Esophagus squamous epithelium (tissue), 5 donors: ENCODE measurements at places on chromosomes 6 and 20.

DNA sequence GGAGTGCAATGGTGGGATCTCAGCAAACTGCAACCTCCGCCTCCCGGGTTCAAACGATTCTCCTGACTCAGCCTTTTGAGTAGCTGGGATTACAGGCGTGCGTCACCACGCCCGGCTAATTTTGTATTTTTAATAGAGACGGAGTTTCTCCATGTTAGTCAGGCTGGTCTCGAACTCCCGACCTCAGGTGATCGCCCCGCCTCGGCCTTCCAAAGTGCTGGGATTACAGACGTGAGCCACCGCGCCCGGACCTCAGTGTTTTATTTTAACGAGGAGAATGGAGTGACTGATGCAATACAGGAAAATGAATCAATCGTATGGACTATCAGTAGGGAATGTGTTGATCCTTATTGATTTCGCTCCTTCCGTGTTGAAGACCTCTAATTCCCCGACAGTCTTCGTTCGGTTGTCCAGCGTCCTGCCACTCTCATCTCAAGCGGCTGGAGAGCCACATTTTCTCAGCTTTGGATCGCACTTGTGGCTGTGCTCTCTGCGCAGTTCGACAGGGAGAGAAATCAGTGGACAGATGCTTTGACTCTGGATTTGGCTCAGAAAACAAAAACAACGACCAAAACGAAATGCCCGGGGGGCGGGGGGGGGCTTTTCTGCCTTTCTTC is 166.2 kb downstream of the TRIM27 start:
- no peak for DNase-seq

GRCh38 chr20:21450572-21450971 is 53.2 kb upstream of the NKX2-4 start:
- DNase-seq, result no peak

- DNase-seq, result no peak
These were observed 1675.8 kb downstream of the HACE1 start for GRCh38 chr6:103183831-103184411.

- no peak for DNase-seq
These were observed 310.0 kb upstream of the PRND start for GRCh38 chr20:4411744-4412143.

DNA sequence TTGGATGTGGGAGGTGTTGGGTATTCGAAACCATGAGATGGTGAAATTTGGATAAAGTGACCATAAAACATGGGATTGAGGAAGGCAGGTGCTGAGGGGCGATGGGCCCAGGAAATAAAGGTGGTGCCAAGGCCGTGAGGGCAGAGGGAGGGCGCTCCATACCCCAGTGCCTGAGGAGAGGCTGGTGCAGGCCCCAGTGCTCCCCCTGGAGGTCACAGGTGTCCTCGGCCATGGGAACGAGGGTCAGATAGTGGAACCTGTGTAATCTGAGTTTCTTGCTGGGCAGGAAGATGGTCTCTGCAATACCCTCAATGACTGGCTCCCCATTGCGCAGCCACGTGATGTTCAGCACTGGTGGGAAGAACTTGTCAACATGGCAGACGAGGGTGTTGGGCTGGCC is 16.2 kb downstream of the HLA-DPB1 start:
- DNase-seq, result no peak

DNA sequence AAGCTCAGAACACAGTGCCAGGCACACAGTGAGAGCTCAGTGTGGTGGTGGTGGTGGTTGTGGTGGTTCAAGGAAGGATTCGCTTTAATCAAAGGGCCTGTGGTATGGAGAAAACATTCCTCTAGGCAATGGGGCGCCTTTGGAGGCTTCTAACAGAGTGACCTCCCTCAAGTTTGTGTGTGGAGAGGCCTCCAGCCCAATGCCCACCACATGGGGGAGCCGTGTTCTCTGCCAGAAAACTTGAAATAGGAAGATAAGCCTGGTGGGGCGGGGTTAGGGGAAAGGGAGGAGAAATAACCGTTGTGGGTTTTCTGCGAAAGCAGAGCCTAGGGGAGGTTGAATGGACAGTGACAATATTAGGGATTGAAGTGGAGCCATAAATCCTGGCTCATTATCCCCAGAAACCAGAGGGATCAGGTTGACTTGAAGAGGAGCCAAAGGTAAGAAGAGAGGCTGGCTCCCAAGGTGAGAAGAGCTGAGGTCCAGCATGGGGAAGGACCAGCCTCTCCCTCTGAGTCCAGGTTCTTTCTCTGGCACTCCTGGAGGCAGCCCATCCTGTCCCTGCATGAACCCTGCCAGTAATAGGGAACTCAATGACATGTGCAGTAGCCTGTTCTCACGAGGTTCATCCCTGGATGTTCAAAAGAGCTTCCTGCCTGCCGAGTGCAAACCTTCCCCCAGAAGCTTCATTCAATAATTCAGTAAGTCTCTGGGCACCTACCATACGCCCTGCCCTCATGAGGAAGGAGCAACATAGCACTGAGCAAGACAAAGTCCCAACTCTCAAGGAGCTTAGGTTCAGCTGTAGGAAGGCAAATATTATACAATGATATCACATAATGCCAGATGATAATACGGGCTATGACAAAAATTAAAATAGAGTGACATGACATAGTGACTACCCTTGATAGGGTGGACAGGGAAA is 51.4 kb downstream of the TGM2 start:
- DNase-seq, result no peak

DNA sequence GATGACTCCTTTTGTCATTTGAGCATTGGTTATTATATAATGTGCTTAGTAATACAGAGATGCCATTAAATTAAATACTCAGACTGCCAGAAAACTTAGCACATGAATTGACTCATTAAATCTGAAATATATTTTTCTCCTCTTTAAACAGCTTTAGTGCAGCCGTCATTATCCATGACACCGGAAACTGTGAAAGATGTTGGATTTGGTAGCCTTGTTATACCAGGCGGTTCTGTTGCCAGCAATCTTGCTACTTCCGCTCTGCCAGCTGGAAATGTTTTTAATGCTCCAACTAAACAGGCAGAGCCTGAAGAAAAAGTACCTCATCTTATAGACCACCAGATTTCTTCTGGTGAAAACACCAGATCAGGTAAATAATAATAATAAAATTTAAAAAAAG is 97.6 kb downstream of the SCAF8 start:
- DNase-seq, result no peak

GRCh38 chr20:37559312-37560027 is 31.8 kb upstream of the BLCAP start:
- DNase-seq, result no peak

DNA sequence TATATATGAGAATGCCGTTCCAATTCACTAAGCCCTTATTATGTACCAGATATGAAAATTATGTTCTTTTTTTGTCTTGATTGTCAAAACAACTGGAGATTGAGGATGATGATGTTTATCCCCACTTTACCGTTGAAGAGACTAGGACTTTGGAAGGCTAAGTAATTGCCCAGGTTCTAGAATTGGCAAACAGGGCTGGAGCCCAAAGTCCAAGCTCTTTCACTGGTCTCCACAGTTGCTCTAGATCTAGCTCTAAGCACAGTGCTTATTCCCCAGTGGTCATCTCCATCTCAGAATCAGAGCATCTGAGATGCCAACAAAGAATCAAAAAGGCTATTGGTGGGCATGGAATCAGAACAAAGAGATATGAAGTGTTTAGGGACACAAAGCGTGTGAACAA is 215.3 kb upstream of the FOXA2 start:
- no peak for DNase-seq

DNA sequence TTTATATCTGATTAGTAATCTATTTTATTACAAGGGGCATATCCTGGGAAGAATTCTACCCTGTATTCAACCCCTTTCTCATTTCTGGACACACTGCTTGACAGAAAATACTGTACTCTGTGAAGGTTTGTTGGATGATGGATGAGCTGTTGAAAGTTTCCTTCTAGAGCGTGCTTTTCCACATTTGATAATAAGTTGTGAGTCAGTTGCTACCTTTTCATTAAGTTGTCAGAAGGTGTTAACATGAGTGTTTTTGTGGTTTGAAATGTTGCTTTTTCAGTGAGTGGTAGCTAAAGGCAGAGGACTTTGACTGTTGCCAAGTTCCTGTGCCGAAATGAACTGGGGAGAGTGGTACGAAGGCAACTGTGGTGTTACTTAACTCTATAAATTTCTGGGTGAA is 3.9 kb upstream of the ECI2 start:
- no peak for DNase-seq

DNA sequence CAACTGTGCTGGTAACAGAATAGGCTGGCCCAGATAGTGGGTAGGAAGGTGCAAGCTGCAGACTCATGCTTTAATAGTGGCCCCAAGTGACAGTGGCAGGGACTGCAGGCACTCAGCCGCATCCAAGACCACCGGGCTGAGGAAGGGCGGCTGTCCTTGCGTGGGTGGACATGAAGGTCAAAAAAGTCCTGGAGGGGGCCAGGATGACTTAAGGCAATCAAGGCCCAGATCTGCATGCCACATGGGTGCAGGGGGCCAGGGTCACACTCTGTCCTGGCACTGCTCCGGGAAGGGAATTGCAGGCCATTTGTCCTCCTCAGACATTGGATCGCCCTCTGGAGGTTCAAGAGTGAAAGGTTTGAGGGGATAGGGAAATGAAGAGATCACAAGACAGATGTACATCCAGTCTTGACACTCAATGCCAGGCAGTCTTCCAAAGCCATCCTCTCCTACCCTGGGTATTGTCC is 10.4 kb upstream of the VNN2 start:
- DNase-seq, result no peak
